Lower lobe of right lung (tissue), 2 donors: ENCODE measurements at places on chromosomes 5 and 9.

GRCh38 chr9:69097064-69097463, 61.5 kb downstream of the FXN start:
- no peak for DNase-seq

GRCh38 chr9:126126807-126127206, 199.8 kb upstream of the MVB12B start:
- no peak for DNase-seq

- no peak for DNase-seq
Measured at GRCh38 chr9:109414125-109414785, 83.9 kb downstream of the PTPN3 start.

DNA sequence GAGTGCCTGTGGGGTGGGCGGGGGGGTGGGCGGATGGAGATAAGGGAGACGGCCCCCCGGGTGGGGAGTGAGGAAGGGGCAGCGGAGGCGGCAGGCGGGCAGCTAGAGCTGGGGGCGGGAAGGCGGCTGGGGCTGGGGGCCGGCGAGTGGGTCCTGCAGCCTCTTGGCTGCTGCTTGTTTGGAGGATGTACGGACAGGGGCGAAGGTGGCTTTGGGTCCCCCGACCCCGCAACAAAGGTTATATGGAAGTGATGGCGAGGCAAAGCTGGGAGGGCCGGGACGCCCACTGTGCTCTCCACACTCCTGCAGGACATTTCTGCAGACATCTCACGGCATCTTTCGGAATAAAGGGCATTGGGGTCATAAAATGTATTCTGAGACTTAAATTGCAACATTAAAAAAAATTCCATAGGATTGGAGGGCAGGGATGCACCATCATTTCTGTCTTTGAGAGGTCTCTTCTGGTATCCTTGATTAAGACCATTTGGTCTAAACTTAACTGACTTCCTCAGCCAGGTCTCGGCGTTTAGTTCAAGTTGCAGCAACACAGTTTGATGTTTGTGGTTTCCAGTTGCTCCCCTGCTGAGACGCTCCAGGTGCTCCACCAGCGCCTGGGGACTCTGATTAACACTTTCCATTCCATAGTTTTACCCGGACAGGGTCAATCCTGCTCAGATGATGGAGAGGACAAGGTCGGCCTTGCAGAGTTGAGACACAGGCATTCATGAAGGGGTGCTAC, 101.6 kb upstream of the SSBP2 start:
- peak; percentile 54 for DNase-seq

DNA sequence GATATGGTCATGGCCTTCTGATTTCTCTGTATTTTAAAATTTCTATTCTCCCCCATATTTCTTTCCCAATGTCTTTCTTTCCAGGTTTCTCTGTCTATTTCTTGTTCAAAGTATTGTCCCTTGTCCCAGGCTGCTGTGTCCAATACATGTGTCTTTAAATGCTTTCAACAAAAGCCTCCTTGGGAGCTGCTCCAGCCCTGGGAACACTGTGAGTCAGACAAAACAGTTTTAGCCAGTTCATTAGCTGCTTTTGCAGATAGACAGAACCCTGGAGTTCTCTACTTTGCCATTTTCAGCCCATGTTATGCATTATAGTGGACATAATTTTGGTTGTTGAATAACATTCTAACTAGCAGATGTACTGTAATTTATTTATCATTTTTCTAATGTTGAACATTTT, 20.5 kb upstream of the JAK2 start:
- no peak for DNase-seq

DNA sequence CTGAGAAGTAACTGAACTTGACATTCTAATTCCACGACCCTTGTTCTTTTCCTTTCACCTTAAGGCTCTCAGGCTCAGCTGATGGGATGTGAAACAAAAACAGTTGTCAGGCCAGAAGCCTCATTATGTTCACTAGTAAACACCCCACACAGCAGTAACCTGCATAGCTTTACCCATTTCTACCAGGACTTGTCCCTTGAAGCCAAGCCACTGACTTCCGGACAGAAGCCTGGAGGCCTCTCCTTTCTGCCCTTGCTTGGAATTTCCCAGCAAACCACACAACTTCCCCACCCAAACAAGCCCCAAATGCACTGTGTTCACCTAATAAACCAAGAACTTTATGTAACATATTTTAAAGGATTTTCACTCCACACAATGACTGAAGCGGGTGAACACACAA, 19.6 kb downstream of the PRUNE2 start:
- DNase-seq = no peak

- no peak for DNase-seq
Measured at GRCh38 chr5:175747539-175748060, 89.7 kb downstream of the HRH2 start.

DNA sequence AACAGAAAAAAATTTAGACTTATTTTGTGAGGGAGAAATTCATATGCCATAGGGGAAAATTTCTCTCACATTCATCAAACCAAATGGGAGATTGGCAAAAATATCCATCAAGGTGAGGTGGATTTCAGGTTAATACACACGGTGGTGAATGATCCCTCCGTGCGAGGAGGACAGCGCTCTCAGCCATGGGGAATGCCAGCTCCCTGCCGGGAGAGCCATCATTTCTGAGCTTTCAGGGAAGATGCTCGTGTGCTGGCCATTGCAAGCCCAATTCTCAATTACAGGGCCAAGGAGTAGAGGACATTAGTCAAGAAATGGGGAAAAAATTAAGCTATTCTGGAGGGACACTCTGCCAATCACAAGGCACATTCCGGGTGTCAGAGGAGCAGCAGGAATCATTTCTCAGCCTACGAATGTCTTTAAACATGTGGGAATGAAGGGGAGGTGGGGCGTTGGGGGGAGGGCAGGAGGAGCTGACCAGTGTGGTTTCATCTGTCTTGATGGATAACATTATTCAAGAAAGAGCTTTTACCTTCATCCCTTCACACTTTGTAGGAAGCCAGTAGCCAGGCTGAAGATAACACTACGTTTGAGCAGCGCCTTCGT, 165.5 kb downstream of the DAB2IP start:
- DNase-seq = no peak

DNA sequence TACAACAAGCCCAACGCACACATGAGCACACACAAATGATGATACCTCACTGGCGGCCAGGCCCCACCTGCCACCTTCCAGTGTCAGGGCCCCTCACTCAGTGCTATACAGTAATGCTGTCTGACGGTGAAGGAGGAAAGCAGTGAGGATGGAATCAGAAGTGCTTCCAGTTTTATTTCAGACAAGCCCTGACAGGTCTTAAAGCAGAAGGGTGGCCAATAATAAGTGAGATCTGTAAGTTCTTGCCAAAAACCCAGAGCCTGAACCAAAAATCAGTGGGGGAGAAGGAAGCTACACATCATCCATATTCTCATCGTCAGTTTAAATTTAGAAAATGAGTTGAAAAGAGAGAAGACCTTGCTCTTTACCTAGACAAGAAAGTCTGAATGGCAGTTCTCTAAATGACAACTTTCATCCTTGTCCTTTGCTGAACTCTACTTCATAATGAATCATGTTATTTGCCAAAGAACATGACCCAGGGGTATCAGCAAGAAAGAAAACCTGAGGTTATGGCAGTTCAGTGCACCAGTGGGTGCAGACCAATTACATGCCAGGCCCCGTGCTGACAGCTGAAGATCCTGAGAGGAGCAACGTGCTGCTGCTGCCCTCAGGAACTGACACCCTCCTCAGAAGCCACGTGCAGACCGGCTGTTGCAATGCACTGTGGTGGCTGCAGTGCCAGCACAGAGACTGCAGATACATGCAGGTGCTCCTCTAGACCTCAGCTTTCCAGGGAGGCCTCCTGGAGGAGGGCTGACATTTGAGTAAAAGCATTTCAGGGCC, 118.7 kb downstream of the DROSHA start:
- DNase-seq = no peak

DNA sequence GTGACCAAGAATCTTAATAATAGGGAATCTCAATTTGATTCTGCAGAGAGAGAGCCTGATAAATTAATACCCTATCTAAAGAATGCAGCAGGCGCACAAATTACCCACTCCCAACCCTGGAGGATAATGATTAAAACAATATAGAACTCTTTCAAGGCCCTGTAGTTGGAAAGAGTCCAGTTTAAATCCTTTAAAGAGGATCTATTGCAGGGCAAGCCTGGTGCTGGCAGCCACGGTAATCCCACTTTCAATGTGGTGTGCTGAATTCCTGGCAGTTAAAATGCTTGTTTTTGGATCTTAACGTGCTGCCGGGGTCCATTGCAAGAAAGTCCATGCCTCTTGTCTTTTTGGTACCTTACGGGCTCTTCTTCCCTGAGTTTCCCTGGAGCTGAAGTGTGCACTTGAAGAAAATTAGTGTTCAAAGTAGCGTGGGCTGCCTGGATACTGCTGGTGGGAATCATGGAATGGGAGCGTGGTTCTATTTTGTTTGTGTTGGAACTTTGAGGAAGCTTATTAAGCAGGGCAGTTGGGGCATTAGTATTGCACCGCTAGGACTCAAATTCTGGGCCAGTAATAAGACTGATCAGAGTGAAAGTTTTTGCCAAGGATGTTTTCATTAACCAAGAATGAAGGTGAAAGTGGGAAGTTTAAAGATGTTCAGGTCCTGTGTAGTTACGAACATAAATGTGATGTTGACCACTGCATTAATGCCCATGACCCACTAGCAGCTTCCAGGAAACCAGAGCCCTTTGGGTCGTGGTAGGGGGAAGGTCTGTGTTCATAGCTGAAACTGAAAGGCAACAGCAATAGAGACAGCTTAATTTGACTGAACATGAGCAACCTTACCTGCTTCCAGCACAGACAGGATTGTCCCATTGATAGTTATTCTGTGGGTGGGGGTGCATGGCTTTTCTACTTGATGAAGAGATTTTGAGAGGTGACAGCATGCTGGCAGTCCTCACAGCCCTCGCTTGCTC, 20.8 kb downstream of the MARCHF6 start:
- DNase-seq = no peak

GRCh38 chr9:132881826-132882225, 3.1 kb downstream of the SPACA9 start:
- DNase-seq = no peak

- DNase-seq = no peak
Measured at GRCh38 chr9:18260521-18260920, 213.4 kb upstream of the ADAMTSL1 start.

DNA sequence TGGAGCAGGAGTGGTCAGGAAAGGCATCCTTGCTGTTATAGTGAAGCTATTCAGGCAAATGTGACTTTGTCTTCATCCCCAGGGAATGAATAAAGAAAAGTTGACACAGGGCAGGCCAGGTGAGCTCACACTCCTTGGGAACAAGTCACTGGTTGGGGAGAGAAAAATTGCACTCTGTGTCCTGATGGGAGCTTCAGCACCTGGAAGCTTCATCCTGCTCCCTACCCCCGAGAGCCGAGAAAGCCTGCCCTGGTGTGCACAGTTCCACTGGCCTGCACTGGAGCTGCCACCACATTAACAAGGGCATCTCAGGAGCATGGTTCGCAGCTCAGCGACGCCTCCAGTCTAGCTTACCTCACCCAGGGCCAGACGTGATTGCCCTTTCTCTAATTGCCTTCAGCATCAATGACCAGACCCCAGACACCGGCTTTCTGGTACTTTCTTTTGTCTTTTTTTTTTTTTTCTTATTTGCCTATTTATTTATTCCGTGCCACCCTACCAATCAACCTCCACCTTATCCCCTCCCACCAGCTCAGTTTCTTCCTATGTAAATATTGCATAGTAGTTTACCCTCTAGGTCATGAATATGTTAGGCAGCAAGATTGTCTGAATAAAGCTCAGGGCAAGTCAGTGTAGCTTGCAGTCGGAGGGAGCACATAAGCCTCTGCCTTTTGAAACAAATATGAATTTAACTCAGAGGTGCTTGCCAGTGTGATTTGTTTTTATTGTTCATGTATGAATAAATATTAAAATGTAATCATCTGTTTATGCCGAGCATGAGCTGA, 87.4 kb downstream of the DOCK2 start:
- DNase-seq = no peak

DNA sequence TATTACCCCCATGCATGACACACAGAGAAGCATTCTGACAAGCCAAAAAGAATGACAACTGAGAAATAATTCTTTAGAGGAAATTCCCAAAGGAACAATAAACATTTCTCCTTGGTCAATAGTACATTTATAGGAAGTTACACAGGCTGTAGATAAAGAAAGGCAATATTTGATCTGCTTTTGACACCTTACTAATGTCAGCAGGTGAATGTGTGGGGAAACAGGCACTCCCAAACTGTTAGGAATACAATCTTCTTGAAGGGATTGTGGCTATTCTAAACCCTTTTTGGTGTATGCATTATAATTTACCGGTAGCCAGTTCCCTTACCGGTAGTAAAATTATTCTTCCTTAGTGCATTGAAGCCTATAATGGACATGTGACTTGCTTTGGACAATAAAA, 116.1 kb upstream of the FTMT start:
- DNase-seq = no peak

DNA sequence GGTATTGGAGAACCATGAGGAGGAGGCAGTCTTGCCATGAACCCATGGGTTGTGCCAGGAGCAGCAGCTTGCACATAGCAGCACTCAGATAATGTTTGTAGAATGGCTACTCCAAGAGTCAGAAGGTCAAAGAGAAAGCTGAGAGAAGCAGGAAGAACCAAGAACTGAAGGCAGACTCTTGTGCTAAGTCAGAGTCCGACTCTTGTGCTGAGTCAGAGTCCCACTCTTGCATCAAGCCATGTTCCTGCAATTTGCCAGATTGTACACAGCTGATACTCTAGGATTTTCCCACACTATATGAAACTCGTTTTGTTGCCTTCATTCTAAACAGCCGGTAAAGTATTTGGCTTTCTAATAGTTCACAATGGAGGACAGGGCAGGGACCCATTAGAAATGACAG, 26.2 kb upstream of the HSPA9 start:
- DNase-seq = no peak

DNA sequence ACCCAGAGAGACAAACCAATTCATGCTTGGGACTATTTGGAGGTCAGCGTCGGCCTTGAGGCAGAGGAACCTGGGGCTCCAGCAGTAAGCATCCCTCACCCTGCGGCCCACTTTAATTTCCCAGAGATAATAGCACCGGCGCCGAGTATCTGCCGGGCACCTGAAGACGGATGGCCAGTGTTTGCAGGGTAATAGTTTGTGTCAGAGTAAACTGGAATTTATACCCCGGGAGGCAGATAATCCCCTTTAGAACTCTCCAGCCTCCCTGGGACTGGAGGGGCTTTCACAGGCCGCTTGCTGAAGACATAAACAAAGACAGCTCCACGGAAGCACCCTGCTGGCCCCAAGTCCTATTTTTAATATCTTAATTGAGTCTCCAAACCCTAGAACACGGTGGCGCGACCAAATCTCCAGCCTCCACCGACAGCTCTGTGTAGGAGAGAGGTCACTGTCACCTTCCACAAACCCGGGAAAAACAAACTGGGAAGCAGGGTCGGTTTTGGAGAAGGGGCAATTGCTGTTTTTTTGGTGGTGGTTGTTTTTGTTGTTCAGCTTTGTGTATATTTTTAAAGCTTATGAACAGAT, 17.4 kb upstream of the FCN1 start:
- DNase-seq = peak; percentile 24
